Activated naive CD8-positive, alpha-beta T cell treated with anti-CD3 and anti-CD28 coated beads, Interleukin-2, amount 10 ng/mL, durations not matched to agents 7 days and 5 days (primary cell): ENCODE measurements at places on chromosomes 5 and 9.

DNA sequence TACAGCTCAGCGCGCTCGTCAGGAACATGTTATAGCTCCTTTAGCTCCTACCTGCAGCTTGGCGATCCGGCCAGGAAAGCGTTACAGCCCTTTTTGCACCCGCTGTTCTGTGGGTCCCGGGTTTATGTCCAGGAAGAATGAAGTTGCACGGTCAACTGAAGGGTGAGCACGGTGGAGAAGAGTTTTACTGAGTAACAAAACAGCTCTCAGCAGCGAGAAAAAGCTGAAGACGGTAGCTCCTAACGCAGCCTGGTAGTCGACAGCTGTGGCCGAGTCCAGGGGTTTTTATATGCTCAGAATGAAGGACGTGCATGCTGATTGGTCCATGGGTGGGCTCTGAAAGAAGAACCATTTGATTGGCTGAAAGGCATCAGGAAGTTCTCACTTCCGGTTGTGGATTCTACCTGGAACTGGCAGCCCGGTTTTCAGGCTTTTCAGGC, 1830.1 kb upstream of the NUDT12 start:
- DNase-seq, result no peak

DNA sequence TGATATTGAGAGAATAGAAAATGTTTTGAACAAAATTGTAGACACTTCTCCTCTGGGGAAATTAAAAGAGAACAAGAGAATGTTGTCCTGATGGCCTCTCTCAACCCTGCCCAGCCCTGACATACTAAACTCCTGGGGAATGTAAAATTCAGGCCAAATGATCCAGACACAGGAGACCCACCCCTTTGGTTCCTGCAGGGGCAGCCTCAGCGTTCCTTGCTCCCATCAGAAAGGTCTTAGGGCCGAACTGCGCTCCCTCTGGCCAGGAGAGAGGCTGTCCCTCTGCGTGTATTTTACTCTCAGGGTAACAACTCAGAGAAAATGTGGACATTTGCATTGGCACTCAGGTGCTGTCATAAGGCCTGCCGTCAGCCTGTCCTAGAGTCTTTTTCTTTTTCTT, 616.3 kb upstream of the KLF4 start:
- DNase-seq, result no peak

DNA sequence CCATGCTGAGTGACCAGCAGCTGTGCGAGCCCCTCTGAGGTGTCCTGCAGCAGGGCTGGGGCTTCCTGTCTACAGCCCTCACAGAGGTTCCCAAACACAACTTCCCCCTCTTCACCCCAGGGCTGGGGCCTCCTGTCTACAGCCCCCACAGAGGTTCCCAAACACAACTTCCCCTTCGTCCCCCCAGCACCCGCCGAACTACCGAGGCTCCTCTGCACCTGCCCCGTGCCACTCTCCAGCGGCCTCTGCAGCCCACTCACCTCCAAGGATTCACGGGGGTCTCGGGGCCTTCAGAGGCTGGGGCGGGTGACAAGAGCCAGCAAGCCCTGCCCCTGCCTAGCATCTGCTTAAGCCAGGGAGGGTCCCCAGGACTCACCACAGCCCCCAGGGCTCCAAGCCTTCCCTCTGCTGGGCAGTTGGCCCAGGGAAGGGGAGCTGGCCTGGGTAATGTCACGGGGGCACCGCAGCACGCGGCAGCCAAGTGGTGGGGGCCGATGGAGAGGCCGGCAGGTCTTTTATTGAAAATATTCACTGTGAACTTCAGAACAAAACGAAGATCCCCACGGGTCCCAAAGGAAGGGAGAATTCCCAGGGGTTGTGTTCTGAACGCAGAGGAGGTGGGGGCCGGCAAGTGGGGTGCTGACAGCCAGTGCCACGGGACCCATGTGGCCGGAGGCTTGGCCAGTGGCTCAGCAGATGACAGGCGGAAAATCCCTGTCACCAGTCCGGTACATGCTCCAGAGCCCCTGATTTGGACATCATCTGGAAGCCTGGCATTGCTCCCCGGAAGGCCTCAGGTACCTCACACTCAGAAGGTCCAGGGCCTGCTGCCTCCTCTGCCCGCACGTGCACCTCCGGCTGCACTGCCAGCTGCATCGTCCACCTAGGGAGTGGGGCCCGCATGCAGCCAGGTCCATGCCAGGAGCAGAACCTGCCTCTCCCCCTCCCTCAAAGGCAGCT, 125.3 kb downstream of the ADAMTS2 start:
- no peak for DNase-seq

DNA sequence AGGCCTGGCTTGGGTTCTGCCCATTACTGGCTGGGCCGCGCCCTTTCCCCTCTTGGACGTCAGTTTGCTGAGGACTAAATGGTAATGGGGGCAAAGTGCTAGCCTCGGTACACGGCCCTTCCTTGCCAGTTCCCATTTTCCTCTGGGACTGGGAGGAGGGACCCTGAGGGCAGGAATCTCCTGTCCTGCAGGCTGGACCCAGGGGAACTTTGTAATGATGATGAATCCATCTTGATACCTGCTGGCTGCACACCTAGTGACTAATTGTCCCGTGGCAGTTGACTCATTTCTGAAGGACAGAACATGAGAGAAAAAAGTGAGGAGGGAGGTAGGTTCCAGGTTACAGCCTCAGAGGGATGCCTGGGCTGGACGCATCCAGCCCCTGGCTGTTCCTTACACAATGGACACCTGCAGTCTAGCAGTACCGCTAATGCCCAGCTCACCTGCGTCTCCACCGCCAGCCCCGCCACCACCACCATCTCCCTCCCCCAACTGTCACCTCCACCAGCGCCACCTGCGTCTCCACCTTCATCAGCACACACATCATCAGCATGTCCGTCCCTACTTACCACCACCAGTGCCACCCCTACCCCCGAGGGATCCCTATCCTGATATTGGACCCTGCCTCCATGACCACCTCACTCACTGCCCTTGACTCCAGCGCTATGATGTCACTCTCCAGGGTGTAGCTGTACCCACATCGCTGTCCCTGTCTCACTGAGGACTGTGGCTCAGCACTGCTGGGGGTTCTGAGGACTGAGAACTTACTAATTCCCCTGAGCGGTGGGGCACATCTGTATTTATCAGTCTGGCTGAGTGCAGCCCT, 4.3 kb downstream of the CDHR2 start:
- no peak for DNase-seq

GRCh38 chr5:146024034-146024433, 81.3 kb downstream of the PLAC8L1 start:
- no peak for DNase-seq

DNA sequence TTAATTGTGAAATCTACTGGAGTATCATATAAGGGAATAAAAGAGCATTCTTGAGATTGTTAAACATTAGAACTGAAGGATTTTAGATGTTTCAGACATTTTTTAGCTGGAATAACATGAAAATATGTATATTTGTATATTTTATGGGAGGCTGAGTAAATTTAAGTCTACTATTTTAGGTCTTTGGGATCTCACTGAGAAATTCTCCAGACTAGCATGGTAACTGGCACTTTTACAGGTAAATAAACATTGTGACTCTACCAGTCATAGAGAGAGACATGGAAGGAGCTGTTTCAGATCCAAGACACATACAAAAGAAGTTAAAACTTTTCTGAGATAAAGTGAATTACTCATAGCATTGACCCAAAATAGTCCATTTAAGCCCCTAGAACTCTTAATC, 59.4 kb downstream of the NDUFAF2 start:
- DNase-seq, result no peak
